Activated CD8-positive, alpha-beta T cell treated with anti-CD3 and anti-CD28 coated beads for 36 hours (primary cell): ENCODE measurements at places on chromosomes 11 and 22. TPM values are rescaled to one million over a fixed set of nuclear protein-coding genes. Genes with fewer than 3 reads are reported as not detected.

PLEKHA7 gene
- 6.6 TPM for total RNA-seq

IL17REL gene
- total RNA-seq, result 0.14 TPM

RHOD gene
- total RNA-seq, result not detected

GRCh38 chr11:16402654-16403447, 46.5 kb upstream of the SOX6 start:
- no peak for DNase-seq
- no peak overlapping the region for H3K4me3 ChIP-seq
- H3K27ac ChIP-seq, result no peak overlapping the region
- no peaks in the 10 kb centered on the region for H3K36me3 ChIP-seq

DNA sequence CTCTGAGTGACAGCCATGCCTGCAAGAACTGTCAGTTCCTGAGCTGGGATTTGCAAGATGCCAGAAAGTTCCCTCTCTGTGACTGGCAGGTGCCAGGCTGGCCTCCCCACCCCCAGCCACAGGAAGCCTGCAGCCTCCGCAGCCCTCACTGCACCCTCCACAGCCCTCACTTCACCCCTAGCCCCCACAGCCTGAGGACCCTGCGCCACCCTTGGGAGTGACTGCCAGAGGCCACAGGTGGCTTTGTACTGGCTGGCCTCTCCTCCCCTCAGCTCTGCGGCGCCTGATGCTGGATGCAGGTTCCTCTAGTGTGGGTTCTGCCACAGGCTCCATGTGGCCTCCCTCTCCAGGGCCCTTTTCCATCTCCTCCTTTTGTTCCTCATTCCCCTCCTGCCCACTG, 28.7 kb downstream of the MPPED1 start:
- no peaks in the 10 kb centered on the region for H3K4me1 ChIP-seq
- H3K27me3 ChIP-seq, result peaks cover 2% of the 10 kb centered on the region
- DNase-seq, result no peak
- H3K36me3 ChIP-seq, result no peaks in the 10 kb centered on the region

GRCh38 chr11:4085575-4085974, 9.0 kb upstream of the RRM1 start:
- peaks cover 28% of the 10 kb centered on the region for H3K4me1 ChIP-seq
- H3K27me3 ChIP-seq, result no peaks in the 10 kb centered on the region
- DNase-seq, result no peak
- peaks cover 43% of the 10 kb centered on the region for H3K36me3 ChIP-seq
